Kasumi-1 (cell line): ENCODE measurements at places on chromosomes 1 and 21.

DNA sequence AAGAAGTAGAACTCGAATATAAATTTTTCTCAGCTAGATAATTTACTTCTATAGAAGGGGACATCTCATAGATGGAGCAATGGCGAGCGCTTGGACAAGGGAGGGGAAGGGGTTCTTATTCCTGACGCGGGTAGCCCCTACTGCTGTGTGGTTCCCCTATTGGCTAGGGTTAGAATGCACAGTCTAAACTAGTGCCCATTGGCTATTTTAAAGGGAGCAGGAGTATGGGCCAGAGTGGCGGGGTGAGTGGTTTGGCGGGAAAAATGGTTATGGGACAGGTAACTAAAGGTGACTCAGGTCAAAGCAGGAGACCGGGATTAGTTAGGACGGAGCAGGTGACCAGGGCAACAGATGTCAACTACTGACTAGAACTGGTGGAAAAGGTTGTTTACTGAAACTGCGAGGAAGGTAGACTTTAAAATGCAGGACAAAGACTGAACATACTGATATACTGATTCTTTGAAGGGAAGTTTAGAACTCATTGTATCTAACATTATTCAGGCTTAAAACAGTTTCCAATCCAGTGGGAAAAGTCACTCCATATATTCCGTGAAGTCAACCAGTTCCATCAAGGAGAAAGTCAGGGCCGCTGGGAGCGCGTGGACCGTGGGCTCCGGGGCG is 940 bp upstream of the ATAD3A start:
- peak; percentile 49 for DNase-seq

DNA sequence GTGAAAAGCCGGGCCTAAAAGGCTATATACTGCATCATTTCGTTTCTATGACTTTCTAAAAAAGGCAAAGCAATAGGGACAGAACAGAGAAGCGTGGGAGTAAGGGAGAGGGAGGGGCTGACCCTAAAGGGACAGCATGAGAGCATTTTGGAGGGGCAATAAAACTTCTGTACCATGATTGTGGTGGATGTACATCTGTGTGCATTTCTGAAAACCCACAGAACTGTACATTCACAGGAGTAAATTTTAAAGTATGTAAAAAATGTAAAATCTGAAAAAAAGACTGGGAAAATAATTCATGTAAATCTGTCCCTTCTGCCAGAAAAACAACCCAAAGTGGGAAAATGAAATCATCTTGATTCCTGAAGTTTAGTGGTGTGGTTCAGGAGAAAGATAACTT is 235.4 kb downstream of the CENPF start:
- DNase-seq: no peak

GRCh38 chr1:67830226-67830625 is 3.0 kb downstream of the GNG12 start:
- DNase-seq: no peak

DNA sequence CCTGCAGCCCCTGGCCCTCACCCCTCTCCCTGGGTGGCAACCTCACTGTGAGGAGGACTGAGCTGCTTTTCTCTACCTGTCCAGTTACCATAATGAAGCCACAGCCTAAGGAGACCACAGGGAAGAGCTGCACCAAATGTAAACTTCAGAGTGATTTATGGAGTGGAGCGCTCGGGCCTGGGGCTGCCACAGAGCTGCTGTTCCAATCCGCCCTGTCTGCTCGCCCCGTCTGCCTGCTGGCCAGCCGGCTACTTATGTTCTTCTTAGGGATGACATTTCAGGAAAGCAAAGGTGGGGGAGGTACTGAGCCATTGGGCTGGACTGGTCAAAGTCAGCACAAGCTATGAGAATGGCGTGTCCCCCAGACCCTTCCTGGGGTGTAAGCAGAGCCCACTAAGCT is 17.9 kb downstream of the SYT6 start:
- no peak for DNase-seq

- no peak for DNase-seq
Observed at GRCh38 chr1:11522400-11523235, 43.7 kb downstream of the DISP3 start.

DNA sequence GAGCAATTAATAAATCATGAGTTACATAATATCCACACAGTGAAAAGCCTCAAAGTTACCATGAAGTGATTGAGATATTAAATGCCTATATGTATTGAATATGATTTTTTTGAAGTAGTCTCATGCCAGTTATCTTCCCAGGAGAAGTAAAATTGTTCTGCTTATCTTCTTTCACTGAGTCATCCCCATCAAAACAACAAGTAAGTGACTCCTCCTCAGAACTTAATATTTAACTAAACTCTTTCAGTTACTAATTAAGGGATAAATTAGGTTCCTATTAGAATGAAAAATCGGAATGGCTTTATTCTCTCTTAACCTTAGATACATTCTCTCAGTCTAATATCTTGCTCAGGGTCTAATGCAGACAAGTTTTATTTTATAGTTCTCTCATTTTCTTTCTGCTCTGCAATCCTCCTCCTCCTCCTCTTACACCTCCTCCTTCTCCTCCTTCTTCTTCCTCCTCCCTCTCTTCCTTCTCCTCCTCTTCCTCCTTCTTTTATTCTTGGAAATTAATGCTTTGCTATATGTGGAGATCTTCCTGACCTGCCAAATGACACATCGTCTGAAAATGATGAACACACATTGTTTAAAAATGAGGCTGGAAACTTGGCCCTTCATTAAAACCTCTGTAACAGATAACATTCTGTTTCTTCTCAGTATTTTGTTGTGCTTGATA is 110.9 kb downstream of the RUNX1 start:
- DNase-seq: no peak

DNA sequence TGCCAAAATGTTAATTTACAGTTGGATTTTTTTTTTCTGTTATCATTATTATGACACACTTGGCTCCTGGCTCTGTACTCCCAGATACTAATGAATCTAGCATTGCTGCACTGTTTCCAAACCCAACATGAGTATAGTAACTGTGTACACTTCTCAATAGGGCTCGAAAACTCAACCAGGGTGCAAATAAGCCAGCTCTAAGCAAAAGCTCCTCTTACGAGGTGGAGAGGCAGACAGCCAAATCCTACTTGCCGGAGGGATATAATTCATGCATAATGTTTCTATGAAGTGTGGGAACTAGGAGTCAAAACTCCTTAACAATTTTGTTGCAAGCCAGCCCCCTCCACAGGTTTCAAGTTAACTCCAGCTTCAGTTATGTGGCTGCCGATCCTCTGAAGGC is 510.4 kb upstream of the ZP4 start:
- DNase-seq: no peak

DNA sequence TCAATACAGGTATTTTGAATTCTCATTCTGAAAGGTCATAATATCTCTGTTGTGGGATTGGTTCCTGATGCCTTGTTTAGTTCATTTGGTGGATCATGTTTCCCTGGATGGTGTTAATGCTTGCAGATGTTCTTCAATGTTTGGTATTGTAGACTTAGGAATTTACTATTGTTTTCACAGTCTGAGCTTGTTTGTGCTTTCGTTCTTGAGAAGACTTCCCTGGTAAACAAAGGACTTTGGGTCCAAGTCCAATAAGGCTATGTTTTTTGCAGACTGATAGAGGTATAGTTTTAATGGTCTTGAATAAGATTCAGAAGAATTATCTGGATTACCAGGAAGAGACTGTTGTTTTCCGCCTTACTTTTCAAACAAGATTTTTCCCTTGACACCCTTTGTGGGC is 1646.3 kb downstream of the AMY1C start:
- no peak for DNase-seq

GRCh38 chr1:14748977-14749376 is 150.5 kb downstream of the KAZN start:
- no peak for DNase-seq

- DNase-seq: no peak
Observed at GRCh38 chr1:234544087-234544579, 65.2 kb upstream of the TARBP1 start.

- no peak for DNase-seq
Observed at GRCh38 chr1:23722652-23723051, 20.6 kb upstream of the ELOA start.

DNA sequence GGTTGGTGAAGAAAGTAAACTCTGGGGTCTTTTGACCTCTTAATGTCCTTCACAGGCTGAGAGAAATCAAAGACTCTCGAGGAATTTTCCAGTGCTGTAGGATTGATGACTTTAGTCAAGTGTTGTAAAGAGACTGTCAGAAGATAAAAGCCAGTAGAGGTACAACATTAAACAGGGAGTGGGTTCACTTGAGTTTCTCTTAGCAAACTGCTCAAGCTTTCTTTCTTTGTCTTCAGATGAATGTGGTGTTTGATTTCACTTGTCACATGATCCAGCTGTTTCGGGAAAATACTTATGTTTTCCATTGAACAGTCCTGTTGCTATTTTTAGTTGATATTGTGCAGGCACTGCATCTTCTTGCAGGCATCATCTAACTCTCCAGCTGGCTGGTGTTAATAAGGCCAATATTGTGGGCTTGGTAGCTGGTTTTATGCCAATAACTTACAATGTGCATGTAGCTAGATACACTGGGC is 45.6 kb downstream of the XCL2 start:
- DNase-seq: no peak

GRCh38 chr1:57348921-57349320 is 74.9 kb downstream of the DAB1 start:
- DNase-seq: no peak

DNA sequence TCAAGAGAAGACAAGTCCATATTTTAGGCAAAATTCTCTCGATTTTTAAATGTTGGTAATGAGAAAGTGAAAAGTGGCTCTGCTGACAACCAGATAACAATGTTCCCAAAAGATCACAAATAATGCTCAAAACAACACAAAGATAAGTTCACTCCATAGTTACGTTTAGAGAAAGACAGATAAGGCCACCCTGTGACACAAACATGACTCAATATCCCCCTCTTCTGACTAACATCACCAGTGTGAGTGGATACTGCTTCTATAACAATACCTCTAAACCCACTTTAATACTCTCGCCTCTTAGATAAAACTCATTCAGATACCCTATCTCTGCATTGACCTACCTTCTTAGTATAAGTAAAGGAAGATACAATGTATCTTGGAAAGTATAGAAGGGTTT is 51.2 kb upstream of the RGS7 start:
- DNase-seq: peak; percentile 9

DNA sequence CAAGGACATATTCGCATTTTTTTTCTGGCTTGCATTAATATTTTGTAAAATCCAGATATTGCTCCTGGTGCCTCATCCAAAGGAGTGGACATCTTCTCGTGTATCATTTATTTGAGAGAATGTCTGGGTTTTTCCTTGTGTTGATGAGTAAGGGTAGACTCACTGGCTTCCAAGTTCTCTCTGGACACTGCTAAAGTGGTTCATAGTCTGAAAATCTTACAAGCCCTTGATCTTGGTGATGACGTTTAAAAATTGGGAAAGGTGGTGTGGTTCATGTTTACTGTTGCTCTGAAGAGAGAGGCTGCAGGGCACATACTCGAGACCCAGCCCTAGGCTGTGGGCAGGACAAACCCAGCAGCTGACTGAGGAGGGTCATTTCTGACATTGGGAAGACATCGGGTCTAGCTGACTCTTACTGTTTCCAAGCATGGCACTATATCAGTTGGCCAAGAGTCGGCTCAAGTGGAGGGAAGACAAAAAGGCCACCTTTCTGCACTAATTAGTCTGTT is 296.2 kb downstream of the LMX1A start:
- no peak for DNase-seq

DNA sequence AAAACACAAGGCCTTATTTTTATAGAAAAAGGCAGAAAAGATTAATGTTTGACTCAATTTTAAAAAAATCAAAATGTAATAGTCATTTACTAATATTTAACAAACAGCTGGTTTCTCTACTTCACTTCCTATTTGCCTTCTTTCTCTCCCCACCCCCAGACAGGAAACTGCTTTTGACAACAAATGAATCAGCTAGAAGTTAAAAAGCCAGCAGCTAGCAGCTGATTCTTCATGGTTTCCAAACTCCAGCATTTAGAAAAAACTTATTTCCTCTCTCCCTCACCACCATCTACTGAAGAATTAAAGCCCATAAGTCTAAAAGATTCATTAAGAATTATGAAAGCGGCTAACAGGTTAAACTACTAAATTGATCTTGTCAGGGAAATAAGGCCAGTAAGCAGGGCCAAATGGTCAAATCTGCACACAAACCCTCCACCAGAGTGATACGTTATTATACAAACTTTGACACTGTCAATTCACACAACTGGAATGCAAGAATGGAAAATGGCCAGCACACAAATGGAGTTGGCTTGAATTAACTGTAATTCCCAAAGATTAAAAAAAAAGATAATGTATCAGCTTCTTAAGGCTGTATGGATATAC is 4.0 kb downstream of the WDR26 start:
- DNase-seq: peak; percentile 65

- DNase-seq: no peak
Observed at GRCh38 chr1:30340934-30341333, 382.5 kb downstream of the MATN1 start.

GRCh38 chr1:76059451-76059850 is 15.1 kb upstream of the ST6GALNAC3 start:
- DNase-seq: no peak

- DNase-seq: no peak
Observed at GRCh38 chr21:42151948-42152220, 67.1 kb upstream of the ABCG1 start.

- DNase-seq: no peak
Observed at GRCh38 chr1:1948783-1949182, 29.7 kb upstream of the TMEM52 start.

DNA sequence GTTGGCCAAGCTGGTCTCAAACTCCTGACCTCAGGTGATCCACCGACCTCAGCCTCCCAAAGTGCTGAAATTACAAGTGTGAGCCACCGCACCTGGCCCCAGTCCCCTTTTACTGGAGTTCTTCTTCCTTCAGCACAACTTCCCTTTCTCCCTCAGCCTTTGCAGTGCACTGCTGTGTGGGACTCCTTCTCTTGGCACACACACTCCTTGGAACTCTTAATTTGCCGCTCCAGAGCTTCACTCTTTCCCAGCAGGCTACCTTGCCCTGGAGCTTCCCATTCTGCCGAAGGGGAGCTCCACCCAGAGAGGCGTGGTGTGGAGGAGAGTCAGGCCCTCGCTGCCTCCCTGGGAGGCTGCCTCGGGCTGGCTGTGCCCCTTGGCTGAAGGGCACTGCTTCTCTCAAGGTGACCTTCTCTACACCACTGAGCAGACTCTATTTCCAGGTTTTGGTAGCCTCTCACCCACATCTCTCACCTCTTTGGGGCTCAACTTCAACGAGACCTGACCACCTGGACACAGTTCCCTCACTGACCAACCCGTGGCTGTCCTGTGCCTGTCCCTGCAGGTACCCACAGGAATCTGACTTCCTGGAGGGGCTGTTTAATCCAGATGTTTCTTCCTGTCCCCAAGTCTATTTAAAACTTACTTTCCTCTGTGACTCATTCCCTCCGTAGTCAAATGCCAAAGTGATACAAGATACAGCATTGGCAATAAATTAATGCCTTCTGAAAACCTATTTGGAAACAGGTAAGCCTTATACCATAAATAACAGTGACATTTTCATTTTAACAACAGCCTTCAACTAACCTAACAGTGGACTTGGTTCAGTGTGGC is 227.3 kb upstream of the KIAA0040 start:
- no peak for DNase-seq

DNA sequence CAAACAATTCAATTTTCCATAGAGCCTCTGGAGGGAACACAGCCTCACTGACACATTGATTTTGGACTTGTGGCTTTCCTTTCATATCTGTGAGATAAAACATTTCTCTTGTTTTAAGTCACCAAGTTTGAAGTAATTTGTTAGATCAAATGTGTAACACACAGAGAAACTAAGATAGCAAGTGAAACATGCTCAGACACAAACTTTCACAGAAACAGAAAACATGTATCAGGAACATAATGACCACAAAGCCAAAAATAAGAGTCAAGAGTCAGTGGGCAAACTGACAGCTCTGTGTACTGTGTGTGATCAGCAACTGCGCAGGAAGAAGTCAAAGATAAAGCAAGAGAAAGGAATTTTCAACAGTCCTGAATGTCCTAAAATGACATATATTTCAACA is 1237.5 kb downstream of the AMY1C start:
- DNase-seq: no peak

- no peak for DNase-seq
Observed at GRCh38 chr1:61579802-61580201, 145.1 kb downstream of the TM2D1 start.
